Cardiac septum (tissue), 1 donor: ENCODE measurements at places on chromosomes 2 and 18. TPM values are rescaled to one million over a fixed set of nuclear protein-coding genes. Genes with fewer than 3 reads are reported as not detected.

GRCh38 chr2:206212673-206213513, 53.2 kb downstream of the EEF1B2 start:
- no peak for DNase-seq

GRCh38 chr2:190526105-190526750, 8.3 kb downstream of the NEMP2 start:
- DNase-seq: no peak

GRCh38 chr2:159200498-159200897, 86.0 kb downstream of the WDSUB1 start:
- DNase-seq: no peak

Gene SEMA4F
- total RNA-seq: 3.0 TPM

Gene ARHGEF33
- total RNA-seq: 0.38 TPM

Gene HOXD3
- 1.0 TPM for total RNA-seq
